Activated CD4-positive, alpha-beta T cell treated with anti-CD3 and anti-CD28 coated beads, Interleukin-2, amount 50 U/mL, for 1 hour (primary cell): ENCODE measurements at places on chromosomes 11 and 22.

DNA sequence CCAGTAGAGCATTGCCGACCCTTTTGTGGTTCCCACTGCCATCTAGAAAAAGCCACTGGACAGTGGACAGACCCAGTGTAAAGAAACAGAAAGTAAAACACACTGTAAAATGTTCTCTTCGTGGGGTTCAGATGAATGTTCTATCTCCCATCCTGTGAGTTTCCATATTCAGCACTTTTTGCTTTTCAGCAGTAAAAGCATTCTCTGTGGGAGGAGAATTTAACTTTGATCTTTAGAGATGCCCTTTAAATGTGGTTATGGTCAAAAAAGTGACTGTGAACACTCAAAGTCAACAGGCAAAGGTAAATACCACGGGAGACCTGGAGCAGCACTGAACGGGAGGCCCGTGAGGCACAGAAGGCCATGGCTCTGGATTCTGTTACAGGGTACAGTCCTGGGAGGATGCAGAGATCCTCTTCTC lies 53.9 kb downstream of the FLI1 start:
- no peak for DNase-seq

GRCh38 chr11:93271596-93271995 lies 58.9 kb upstream of the DEUP1 start:
- DNase-seq, result no peak

- DNase-seq, result no peak
These were observed 10.0 kb downstream of the OR51L1 start for GRCh38 chr11:5004424-5005274.

DNA sequence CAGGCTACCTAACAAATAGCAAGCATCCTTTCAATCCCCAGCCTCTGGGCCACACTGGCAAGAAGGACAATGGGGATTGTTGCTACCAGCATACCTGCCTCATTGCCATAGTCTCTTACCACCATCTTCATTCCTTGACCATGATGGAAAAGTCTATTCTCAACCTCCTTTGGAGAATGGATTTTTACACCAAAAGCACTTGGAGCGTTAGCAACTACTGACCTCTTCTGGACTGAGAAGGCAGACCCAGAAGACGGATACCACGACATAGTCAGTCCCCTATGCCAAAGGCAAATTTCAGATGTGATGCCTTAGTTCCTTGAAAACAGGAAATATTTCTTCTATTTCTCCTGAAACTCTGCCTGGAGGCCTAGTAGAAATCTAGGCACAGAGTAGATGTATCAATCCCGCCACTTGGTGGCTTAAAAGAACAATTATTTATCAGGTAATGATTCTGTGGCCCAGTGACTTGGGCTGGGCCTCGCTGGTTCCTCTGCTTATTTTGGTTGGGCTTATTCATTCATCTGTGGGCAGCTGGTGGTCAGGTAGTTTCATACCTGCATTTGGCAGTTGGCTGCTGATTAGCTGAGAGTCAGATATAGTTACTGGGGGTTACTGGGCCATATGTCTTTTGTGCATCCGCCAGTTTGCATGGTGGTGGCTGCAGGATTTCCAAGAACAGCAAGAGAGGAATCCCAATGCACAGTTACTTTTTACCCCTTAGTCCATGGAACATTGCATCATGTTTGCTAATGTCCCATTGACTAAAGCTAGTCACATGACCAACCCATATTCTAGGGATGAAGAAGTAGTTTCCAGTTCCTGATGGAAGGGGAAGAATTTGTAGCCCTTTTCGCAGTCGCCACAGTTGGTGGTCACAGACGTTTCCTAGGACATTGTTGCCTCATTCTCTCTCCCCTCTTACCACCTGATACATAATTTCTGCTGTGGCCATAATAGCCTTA lies 75.2 kb downstream of the DHCR7 start:
- no peak for DNase-seq

GRCh38 chr11:15509082-15509481 lies 394.4 kb downstream of the INSC start:
- DNase-seq, result no peak

DNA sequence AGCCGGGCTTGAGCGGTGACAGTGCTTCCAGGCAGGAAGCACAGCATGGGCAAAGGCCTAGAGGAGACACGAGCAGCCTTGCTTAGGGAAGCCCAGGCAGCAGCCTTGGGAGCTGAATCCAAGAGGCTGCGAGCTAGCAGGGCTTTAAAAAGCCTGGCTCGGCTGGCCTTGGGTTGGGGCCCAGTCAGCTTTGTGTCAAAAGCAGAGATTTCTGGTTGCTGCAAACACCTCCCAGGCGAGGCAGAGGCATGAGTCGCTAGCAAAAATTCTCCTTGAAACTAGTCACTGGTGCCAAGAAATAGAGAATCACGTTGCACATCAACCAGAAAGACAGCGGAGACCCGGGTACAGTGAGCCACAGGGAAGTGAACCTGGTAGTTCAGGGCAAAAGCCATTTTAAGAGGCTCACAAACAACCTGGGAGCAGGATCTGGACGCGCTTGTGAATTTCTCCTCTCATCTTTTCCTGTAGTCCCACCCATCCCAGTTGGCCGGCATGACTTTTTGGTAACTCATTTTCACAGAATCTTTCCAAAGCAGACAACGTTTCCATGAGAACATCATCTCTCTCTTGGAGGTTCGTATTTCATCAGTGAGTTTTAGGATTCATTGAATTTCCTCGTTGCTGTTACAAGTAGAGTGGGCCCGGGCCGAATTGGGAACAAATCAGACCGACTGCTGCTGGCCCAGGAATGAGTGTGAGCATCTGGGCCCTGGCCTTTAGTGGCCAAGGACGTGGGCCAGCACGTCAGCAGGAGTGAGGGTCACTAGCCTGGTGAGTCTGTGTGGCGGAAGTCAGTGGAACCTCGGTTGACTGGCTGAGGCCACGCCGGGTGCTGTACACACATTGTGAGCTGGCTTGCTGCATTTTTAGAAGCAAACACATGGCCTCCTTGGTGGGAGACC lies 16.4 kb upstream of the FGF4 start:
- DNase-seq, result no peak

GRCh38 chr11:125162743-125163142 lies 1.8 kb upstream of the PKNOX2 start:
- DNase-seq, result no peak

GRCh38 chr22:42078469-42079318 lies 806 bp upstream of the SMDT1 start:
- peak; percentile 27 for DNase-seq

- no peak for DNase-seq
These were observed 89.4 kb downstream of the PKNOX2 start for GRCh38 chr11:125253795-125254525.

GRCh38 chr11:36757075-36757474 lies 159.0 kb upstream of the RAG2 start:
- no peak for DNase-seq

DNA sequence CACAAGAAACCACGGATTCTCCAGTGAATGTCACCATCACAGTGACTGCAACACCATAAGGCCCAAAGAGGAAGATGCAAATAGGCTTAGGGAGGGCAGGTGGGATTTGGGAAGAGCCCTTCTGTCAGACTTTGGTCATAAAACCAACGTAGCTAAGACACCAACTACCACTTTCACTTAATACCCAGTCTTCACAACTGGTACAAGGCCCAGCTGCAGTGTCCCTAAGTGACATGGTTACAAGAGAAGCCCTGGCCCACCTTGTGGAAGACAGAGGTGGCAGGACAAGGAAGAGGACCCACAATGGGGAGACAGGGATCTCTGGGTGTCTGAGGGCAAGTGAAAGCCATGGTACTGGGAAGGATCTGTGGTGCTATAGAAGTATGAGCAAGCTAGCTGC lies 10.0 kb downstream of the VSIG10L2 start:
- no peak for DNase-seq

- DNase-seq, result no peak
These were observed 9.5 kb downstream of the HOATZ start for GRCh38 chr11:111524056-111524455.

DNA sequence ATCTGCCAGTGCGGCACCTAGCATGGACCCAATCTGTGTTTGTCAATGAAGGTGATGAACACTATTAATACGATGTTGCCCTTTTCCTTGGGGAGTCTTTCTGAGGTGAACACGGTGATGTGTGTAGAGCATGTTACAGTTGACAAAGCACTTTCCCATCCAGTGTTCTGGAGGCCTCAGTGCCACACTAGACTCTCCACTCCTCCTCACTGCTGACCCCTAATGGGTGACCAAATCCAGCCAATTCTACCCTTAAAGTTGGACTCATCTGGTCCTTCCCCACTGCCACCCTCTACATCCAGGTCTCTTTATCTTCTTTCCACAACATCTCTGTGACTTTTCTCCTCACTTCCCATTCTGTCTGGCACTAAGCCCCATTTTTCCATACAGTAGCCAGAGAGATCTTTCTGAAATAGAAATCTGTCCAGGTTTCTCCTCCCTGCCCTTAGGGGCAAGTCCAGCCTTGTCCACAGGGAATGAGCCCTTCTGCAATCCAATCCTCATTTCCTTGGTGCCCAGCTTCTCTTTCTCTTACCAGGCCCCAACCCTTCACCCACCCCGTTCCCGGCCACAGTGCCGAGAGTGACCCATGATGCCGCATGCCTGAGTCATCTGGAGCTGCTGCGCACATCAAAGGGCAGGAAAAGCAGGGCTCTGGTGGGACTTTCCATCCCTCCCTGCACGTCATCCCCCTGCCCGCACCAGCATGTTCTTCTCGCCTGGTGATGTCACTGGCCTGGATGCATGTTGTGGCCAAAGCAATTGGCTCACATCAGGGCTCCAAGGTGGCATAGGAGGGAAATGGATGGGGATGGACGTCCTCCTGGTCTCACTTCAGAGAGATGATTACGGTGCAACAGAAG lies 64.2 kb downstream of the RASSF10 start:
- DNase-seq, result peak; percentile 1

DNA sequence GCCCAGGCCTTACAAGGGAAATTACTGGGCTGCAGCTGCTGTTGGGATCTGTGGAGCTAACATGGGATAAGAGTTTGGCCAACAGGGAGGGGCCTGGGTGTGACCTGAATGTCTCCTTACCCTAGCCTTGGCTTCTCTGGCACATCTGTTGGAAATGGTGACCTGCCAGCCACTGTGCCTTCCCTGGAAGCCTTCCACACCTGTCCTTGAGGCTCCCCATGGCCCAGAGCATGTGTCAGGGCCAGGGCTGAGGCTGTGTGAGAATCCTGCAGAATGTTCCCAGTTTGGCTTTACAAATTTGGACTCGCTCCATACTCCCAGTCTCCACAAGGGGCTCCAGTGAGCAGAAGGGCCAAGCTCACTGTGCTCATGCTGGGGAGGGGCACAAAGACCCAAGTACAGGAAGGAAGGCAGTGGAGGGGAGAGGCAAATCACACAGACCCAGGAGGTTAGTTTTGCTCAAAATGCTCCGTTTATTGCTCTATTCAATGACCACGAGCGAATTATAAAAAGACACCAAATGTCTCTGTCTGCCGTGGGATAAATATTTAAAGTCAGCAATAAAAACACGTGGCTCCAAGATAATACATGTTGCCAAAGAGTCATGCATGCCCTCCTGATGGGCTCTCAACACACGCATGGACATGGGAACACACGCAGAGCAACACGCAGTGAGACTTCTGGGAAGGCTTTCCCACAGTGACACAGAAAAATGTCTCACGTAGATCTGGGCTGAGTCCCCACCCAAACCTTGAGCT lies 1.7 kb upstream of the IGSF22 start:
- DNase-seq, result peak; percentile 51

DNA sequence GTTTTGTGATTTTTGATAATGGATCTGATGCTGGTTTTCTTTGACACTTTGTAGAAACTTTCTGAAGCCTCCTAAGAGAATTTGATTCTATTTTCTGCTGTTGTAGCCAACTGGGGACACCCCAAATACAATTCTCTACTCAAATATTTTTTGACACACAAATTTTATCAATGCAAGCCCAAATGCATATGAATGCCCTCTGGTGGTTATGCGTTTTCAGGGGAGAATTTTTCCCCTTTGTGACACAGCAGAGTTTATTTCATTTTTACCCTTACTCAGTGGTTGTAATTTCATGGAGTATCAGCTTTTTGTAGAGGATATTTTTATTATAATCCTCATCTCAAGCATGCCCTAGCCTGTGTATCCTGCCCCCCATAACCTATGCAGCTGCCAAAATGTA lies 44.7 kb upstream of the MTMR2 start:
- no peak for DNase-seq

DNA sequence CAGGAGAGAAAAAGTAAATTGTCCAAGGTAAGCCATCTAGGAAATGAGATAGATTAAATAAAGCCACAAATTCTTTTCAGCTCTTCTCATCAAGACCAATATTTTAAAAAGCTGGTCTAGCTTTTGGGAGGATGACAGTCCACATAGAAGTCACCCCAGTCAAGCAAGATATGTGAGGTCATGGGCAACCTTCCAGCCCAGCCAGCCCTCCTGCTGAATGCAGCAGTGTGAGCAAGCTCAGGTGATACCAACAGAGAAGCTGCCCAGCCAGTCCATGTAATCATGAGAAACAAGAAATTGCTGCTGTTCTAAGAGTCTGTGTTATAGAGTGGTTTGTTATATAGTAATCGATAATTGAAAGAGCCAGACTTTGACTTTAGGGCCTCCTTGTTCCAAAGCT lies 28.7 kb downstream of the KCNE3 start:
- DNase-seq, result no peak
